ENCODE measurements at places on chromosomes 16 and 17.

GRCh38 chr16:89023151-89023551 is 46.1 kb upstream of the CBFA2T3 start:
- DNase-seq, result no peak

GRCh38 chr17:47629826-47630225 is 19.9 kb upstream of the KPNB1 start:
- no peak for DNase-seq

GRCh38 chr17:681738-682529 is 32.7 kb downstream of the VPS53 start:
- DNase-seq, result no peak

DNA sequence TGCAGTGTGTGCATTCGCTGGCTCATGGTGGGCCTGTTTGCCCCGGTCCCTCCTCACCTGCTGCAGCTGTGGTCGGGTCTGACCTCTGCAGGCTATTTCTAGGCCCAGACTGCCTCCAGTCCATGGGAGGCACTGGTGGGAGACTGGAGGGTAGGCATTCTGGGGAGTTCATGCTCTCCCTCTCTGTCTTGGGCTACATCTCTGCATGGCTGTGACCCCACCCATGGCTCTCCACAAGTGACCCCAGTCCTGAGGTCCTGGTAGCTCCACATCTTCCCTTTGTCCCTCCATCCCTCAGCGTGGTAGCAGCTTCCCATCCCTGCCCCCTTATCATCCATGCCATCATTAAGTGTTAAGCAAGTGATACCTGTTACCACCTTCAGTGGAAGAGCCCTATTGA is 107.8 kb upstream of the SEC14L1 start:
- DNase-seq, result no peak

DNA sequence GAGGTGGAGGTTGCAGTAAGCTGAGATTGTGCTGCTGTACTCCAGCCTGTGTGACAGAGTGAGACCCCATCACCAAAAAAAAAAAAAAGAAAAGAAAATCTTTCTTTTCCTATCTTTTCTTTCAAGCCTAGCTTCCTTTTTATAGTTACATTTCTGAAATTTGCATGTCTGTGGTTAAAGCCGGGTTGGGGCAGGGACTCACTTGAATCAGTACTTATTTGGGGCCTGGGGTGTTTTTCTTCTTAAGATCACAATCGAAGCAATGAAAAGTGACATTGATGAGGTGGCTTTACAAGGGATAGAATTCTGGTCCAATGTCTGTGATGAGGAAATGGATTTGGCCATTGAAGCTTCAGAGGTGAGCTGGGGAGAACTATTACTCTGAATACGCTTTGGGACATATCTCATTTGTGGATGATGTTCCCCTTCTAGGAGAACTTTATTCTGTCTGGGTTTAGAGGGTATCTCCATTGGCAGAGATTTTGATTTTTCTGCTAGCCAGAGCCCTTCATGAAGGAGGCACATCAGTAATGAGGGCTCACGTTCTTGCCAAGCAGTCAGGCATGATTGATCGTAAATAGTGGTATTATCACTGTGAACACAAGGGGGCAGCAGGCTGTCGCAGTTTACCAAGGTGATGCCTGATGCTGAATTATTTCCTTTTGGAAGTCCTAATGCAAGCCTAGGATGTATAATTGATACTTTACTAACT is 14.3 kb downstream of the KPNB1 start:
- peak; percentile 35 for DNase-seq

DNA sequence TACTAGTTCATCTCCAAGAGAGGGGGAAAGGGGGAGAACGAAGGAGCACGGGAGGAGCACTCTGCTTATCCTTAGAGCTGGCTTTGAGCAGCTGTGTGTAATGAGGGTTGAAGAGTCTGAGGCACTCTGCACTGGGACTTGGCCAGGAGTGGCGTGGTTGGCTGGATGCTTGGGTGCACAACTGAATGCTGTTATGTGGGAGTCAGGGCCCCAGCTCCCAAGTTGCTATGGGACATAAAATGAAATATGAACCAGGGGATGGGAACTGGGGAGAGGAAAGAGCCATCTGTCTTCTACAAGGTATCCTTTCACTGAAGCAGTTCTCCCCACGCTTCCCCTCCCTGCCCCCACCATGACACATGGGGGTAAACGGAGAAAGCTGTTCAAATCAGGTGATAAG is 105.9 kb upstream of the ANKFN1 start:
- no peak for DNase-seq

DNA sequence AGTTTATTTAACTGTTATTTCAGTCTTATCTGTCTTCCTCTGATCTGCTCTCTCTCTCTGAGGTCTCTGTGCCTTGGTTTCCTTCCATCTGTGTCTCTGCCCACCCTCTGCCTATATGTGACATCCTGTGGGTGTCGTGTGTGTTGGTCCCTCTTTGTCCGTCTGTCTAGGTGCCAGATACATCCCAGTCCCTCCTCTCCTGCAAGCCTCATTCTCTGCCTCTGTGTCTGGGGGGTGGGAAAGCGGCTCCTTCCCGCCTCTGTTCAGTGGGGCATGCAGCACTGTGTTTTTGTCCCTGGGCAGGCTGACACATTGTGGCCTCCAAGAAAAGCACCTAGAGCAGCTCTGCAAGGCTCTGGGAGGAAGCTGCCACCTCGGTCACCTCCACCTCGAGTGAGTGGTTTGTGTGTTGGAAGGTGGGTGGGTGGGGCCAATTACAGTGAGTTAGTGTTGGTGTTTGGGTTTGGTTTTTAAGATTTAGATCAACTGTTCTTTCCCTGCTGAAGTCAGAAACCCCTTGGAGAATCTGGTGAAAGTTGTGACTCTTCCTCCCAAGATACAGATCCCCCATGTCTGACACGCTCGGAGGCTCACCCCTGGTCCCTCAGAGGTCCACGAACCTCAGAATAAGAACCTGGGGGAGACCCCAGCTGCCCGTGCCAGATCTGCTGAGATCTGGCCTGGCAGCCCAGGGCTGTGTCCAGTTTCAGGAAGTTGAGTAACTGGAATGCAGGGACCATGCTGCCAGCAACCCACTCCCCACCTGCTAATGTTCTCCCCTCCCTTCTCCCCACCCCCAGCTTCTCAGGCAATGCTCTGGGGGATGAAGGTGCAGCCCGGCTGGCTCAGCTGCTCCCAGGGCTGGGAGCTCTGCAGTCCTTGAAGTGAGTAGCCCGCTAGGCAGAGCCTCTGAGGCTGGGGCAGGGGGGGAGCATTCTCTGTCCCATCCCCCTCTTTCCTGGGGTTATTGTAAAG is 50.9 kb upstream of the CPNE2 start:
- no peak for DNase-seq

- DNase-seq, result no peak
Measured at GRCh38 chr16:17225541-17225940, 245.2 kb downstream of the XYLT1 start.

- DNase-seq, result no peak
Measured at GRCh38 chr16:4570688-4571321, 14.7 kb downstream of the C16orf96 start.

GRCh38 chr17:59355702-59356325 is 24.4 kb downstream of the YPEL2 start:
- DNase-seq, result no peak

- DNase-seq, result no peak
Measured at GRCh38 chr16:83940119-83940518, 12.9 kb upstream of the OSGIN1 start.

DNA sequence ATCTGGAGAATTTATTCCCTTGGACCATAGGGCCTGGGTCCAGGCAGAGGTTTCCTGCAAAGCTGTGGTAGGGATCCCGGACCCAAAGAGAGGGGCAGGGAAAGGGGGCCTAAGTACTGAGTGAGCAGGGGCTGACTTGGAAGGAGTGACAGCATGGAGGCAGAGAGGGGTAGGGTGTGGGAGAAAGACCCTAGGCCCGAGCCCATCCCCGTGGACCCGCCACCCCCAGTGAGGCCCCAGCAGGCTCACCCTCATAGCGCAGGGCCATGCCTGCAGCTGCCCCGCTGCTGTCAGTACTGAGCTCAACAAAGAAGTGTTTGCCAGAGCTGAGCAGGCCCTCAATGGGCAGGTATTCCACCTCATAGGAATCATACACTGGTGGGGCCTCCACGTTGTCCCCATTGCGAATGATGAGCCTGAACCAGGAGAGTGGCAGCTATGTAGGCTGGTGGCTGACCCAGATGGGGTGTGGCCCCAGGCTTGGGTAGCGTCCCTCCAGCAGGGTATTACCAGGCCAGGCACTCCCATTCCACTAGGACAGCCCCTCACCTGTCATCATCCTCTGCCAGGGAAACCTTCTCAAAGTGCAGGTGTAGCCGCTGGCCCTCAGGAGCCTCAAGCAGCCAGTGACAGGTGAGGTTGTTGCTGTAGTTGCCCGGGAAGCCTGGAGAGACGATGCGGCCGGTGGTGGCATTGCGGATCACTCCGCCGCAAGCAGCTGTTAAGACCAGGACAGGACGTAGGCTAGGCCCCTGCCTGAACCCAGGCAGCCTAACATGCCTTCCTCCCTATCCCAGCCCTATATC is 9.1 kb upstream of the PHF12 start:
- DNase-seq, result no peak

DNA sequence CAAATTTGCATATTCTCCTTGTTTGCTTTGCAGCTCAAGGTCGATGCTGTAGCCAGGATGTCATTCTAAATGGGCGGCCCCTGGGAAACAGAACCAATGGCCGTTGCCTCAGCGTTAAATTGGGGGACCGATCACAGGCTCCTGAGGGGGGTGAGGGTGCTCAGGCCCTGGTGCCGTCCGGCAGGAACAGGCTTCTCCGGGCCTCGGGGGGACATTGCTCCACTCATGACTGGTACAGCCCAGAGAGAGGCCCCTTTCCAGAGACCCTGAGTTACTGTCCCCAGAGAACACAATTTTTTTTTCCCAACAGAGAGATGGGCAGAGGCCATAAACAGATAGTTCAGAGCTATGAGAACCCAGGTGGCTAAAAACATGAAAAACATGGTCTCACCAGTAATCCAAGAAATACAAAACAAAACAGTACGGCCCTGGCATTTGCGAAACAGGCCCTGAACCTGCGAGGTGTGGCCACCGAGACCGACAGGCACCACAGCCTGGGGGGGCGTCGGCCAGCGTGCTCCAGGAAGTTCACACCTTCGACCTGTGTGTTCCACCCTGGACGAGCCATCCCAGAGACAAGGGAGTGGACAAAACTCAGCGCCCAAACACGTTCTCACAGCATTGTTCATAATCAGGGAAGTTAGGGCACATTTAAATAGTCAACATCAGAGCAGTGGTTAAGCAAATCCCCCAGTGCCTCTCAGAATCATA is 82.8 kb downstream of the METRNL start:
- DNase-seq, result no peak

DNA sequence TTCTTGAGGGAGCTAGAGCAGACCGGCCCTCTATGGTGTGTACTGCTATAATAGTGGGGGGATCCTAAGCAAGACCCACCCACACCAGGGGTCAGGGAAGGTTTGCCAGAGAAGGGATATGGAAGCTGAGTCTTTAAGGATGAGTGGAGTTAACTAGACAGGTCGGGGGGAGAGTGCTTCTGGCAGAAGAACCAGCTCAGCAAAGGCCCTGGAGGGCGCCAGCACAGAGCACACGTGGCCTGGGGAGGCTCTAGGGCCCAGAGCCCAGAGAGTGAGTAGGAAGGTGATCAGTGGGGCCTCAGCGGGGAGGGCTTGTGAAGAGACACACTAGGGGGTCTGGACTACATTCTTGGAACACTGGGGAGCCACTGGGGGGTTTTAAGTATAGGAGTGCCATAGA is 21.1 kb downstream of the NGFR start:
- no peak for DNase-seq

DNA sequence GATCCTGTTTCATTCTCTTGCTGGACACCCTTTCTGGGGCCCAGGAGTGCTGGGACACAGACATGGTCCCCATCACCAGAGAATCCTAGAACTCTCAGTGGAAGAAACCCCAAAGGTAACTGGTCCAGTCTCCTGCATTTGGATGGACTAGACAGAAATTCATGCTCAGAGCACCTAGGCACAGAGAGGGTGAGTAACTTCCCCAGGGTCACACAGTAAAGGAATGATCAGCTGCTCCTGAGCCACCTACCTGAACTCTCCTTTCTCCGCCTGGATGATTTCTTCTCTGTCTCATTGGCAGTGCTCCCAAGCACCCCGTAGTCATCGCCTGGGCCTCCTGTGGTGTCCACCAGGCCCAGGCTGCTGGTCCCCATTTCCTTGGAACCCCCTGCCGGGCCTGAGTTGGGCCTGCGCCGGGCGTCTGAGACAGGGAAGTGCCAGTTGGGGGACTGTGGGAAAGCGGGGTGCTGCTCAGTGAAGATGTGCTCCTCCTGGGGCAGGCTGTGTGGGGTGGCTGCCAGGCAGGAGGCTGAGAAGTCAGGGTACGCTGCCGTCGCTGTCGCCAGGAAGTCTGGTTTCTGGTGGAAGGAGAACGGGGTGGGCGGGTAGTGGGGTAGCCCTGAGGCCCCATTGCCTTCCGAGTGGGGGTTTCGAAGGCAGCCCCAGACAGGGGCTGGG is 767 bp downstream of the MEOX1 start:
- no peak for DNase-seq

DNA sequence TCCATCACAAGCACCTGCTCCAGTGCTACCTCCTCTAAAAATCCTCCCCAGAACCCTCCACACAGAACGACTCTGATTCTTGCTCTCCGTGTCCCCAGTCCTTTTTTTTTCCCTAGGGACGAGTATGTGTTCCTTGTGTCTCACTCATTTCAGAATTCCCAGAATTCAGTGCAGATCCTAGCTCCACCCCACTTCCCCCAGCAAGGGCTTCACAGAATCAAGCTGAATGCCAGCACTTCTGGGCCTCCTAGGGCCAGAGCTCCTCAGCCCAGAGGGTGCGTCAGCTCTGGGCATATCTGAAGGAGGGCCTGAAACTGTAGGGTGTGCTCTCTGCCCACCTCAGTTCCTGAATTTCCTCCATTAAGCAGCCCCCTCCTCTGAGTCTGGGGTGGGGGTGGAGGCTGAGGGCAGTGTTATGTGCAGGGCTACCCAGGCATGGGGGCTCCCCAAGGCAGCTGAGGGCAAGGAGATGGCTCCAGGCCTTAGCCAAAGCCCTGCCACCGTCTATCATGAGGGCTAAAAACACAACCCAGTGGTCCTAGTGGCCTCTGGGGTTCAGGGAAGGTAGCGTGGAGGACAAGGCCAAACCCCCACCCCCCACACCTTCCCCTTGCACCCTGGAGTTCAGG is 6.5 kb downstream of the UNC119 start:
- DNase-seq, result no peak

DNA sequence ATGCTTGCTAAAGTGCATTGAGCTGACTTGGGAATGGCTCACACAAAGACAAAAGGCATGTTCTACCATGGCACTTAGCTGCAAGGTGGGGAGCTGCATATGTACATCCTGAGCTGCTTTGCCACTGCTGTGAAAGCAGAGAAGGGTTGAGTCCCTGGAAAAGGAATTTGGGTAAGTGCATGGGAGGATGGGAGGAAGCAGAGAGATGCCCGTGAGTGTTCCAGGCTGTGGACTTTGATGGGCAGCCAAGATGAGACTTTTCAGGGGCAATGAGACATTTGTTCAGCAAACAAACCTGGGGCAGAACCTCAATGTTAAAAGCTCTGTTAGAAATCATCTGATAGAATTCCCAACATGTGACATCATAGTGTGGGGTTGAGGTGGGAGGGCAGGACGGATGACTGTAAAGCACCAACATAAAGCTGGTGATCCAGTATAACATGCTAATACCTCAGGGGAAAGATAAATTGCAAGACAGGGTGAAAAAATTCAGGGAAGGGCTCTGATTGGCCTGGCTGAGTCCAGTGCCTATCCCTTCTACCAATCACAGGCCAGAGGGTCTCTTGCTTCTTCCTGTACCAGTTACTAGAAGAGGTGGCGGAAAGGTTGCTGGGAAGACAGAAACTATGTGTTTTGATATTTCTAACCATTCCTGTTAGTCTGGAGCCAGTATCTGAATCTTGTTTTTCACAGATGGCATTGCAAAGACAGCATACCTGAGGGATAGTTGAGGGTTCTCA is 163.2 kb downstream of the UTP18 start:
- no peak for DNase-seq

GRCh38 chr16:67207249-67208091 is 8.5 kb downstream of the ELMO3 start:
- peak; percentile 8 for DNase-seq

- DNase-seq, result peak; percentile 85
Measured at GRCh38 chr17:79831265-79832217, 7.7 kb downstream of the CBX4 start.
